Activated CD8-positive, alpha-beta memory T cell treated with anti-CD3 and anti-CD28 coated beads for 24 hours (primary cell): ENCODE measurements at places on chromosomes 2 and 18.
A peak's percentile ranks its signal among the peaks of the same experiment; 100 is the strongest.

GRCh38 chr18:9029131-9029530 lies 73.4 kb upstream of the NDUFV2 start:
- DNase-seq: no peak

DNA sequence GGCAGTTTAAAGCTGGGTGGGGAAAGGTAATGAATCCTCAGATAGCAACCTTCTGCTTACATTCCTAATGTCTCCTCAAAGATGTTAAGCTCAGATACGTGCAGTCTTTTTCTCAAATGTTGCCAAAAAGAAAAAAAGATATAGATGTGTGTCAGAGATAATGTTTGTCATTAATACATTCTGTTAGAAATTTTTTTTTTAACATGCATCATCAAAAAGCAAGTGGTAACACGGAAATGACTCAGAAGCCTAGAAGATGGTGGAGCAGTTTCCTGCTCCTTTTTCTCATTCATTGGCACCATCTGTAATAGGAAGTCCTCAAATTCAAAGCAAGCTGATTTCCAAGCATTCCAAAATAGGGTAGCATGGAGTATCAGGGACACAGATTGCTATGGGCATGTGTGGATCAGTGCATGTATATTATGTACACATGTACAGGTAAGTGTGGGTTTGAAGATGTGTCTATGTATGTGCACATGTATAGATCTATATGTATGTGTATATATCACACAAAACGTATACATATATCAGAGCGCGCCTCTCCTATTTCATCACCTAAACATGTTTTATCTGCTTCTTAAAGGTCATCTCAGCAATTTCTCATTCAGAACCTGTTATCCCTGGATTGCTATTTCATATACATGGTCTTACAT lies 79.9 kb upstream of the ITGB6 start:
- no peak for DNase-seq

DNA sequence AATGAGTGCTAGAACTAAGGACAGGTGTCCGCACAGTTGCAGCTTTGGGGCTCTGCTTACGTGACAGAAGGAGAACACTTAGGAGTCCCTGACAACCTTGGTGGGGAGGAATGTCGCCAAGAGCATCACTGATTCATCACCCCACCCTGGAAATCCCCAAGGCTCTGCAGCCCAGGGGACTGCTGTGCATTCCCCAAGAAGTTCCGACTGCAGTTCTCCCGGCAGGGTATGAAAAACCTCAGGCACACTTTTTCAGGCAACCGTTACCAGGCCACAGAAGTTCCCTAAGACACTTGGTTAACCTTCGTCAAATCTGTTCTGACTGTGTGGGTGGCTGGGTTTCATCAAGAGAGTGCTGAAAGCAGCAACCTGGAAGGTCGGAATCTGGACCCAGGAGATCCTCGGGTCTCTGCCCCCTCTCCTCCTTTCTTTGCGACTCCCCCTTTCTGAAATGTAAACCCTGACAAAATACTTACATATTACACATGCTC lies 192.1 kb upstream of the CXCR4 start:
- no peak for DNase-seq

DNA sequence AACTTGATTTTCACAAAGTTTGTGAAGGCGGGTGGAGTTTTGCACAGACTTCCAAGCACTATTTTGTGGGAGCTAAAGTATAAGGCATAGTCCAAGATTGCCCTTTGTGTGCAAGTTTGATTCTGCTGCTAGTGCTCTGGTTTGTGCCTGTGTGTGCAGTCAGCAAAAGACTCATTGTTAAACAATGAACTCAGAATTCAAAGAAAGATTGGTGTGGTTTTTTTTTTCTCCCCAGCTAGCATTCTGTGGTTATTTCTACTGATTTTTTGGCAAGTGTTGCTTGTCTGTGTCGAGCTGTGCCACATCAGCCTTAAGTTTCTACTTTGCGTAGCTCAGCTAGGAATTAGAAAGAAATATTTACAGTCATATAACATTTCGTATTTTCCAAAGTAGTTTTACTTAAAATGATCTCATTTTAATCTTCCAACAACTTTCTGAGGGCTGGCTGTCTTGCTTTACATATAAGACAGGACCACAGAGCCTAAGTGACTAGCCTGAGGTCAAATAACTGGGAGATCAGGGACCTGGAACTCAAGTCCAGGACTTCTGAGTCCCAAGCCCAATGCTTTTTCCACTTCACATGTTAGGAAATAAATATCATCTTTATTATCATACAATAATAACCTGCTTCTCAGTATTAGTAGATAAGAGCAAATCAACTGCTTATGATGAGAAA lies 69.8 kb downstream of the BABAM2 start:
- DNase-seq: no peak

- DNase-seq: no peak
Measured at GRCh38 chr2:152359573-152360363, 24.8 kb downstream of the FMNL2 start.

DNA sequence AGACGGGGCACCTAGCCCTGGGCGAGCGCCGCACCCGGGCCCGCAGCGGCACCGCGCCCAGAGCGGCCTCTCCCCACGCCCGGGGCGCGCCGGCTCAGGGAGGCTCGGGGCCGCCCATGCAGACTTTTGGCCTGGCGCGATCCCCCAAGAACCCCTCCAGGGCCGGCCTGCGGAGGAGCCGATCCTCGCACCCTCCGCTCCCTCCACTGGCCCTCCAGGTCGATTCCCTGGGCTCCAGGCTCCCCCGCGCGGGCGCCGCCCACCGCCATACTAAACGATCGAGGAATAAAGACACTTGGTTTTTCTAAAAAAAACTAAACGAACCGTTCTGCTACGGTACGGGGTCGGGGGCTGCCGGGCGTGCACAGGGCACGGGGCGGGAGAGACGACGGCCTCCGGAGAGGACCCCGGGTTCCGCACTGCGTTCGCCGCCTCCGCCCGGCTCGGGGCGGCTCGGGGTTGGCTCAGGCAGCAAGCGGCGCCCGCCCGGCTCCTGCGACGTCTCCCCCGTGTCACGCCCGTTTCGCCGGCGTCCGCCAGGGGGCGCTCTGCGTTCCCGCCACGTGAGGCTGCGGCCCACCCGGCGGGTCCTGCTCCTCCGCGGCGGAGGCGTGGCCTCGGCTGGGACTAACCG lies 365 bp upstream of the KHK start:
- peak; percentile 100 for DNase-seq

GRCh38 chr2:132268977-132269523 lies 107.3 kb upstream of the ANKRD30BL start:
- DNase-seq: no peak

DNA sequence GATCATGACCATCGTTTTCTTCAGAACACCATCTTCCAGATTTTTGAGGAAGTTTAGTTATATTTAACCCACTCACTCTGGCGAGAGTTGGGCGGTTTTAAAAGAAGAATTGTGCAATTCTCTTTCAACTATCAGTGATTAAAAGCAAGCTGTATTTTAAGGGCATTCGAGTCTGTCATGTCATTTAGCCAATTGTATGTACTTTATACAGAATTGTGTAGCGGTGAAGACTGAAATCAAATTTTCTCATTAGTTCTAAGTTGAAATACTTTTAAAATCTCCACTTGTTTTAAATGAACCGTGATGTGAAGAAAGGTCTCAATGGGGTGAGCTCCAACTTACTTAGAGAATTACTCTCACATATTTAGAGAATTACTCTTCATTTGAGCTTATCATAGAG lies 214.6 kb upstream of the DTNA start:
- no peak for DNase-seq
